ENCODE measurements at places on chromosomes 12 and 14.

GRCh38 chr12:87323369-87323768 is 705.8 kb downstream of the C12orf50 start:
- DNase-seq: no peak

- no peak for DNase-seq
These were observed 57.0 kb downstream of the MON2 start for GRCh38 chr12:62523619-62524018.

- DNase-seq: no peak
These were observed 372.9 kb downstream of the DPF3 start for GRCh38 chr14:72521045-72521444.

- DNase-seq: no peak
These were observed 547.1 kb upstream of the USP15 start for GRCh38 chr12:61713121-61713520.

GRCh38 chr14:31886156-31886835 is 190.8 kb upstream of the ARHGAP5 start:
- no peak for DNase-seq

DNA sequence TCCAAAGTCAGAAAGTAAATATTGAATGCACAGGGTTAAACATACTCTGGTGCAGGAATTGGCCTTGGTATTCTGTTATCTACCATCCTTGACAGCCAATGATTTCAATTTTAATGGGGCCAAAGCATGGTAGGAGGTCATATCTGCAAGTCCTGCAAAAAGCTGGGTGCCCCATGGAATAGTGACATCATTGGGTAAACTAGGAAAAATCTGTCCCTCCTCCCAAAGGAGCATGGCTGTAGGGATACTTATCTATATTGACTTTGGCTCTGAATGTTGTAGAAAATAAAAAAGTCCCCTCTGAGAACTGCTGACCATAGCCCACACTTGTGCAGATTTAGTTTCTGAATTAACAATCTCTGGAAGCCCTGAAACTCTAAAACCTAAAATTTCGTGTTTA is 403.2 kb upstream of the SEL1L start:
- DNase-seq: no peak

GRCh38 chr14:92316937-92317336 is 6.0 kb upstream of the SLC24A4 start:
- DNase-seq: no peak

GRCh38 chr12:52146822-52147366 is 44.9 kb downstream of the KRT80 start:
- DNase-seq: no peak

GRCh38 chr12:128387811-128388422 is 120.9 kb downstream of the TMEM132C start:
- DNase-seq: peak; percentile 12

- peak; percentile 39 for DNase-seq
These were observed 10.9 kb downstream of the HDAC7 start for GRCh38 chr12:47808574-47809365.

DNA sequence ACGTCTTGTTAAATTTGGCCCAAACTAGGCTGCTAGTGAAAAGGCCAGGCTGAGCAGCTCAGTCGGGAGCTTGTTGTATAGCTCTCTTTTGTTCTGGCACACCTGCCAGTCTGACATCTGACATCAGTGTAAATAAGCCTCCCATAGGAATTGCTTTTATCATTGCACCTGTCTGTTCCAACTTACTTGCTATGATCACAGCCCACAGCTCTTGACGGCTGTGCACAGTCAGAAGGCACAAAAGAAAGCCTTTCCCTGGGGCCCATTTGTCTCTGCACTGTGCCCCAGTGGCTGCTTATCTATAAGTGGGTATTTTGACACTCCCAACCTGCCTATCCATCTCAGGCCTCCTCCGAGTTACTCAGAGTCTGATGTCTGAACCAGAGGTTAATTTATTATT is 324.5 kb downstream of the NUAK1 start:
- no peak for DNase-seq

GRCh38 chr14:23177181-23177580 is 6.3 kb downstream of the SLC7A8 start:
- DNase-seq: no peak

DNA sequence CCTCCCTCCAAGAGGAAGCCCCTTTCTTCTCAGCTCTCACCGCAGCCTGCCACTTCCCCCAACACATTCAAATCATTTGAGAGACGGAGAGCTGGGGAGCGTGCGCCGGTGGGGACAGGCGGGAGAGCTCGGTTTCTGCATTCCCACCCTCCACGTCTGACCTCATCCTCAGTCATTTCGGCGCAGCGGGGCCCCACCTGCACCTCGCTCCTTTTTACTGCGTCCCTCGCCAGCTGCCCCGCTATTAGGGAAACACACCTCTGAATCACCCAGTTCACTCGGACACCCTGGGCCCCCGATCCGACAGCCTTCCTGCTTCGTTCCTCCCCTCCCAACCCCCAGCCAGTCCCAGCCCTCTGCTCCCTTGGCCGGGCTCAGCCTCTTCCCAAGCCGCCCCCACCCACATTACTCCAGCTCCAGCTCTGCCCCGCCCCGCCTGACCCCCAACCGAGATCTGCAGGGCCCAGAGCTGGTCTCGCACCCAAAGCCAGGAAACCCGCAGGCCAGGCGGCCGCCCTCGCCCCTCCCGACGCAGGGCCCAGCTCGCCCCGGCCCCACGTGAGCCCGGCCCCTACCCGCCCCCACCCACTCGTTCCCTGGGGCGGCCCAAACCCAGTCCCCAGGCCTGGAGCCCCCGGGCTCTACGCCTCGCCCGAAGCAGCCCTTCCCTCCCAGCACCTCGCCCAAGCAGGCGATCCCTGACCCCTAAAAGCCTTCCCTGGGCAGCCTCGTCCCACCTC is 783 bp downstream of the CORO1C start:
- DNase-seq: peak; percentile 33

GRCh38 chr12:22658214-22658613 is 33.2 kb downstream of the ETNK1 start:
- no peak for DNase-seq

DNA sequence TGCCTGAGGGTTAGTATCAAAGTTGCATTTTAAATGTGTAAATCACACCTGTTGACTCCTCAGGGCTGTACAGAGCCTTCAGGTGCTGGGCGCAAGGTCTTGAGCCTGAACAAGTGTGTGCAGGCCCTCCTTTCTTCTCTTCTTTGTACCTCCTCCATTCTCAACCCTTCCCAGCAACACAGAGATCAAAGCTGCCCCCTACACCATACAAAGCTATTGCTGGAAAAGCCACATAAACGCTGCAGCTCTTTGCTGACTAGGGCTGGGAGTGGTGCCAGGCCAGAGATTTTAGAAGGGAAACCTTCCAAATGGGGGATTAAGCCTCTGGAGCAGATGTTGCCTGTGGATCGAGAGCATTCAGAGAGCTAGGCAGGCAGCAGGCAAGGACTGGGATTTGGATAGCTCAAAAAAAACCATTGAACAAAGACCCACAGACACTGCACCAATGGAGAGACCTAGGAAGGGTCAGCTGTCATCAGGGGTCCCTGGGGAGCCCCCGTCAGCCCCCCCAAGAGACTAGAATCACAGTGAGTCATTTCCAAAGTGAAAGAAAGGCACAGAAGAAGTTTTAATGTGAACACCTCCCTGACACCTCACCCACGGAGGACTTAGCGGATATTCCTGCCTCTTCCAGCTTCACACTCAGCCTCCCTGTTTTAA is 18.2 kb upstream of the SUSD6 start:
- no peak for DNase-seq

- no peak for DNase-seq
These were observed 227.7 kb downstream of the NOVA1 start for GRCh38 chr14:26370115-26370514.

DNA sequence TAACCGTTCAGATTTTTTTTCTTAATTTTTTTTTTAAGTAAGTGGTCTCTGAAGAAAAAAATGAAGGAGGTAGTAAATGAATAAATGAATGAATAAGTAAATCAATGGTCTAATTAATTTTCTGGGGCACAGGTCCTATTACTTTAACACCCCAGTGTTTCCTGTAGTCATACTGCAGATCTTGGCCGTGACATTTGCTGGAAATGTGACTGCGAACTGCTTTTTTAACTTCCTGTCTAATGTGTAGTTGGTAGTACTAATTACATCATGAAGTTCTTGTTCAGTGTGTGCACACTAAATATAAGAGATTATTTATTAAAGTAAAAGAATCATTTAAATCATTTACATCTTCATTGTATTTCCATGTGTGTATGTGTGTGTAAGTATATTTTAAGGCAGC is 45.4 kb downstream of the AEBP2 start:
- DNase-seq: peak; percentile 11

DNA sequence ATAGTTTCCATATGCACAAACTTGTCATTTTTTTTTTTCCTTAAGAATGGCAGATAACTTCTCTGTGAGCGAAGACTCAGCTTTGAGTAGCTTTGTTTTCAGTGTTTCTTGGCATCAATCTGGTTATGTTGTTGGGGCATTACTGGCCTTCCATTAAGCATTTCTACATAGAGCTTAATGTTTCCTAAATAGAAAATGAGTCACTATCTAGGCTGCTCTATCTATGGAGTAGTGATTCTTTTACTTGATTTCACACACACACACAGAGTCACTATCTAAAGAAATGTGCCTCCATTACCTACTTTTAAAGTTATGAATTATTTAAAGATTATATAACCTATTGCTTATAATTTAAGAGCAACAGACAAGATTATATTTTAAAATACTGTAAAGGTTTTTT is 53.9 kb downstream of the TMEM260 start:
- DNase-seq: no peak

- no peak for DNase-seq
These were observed 18.0 kb downstream of the CYP46A1 start for GRCh38 chr14:99702115-99702514.

DNA sequence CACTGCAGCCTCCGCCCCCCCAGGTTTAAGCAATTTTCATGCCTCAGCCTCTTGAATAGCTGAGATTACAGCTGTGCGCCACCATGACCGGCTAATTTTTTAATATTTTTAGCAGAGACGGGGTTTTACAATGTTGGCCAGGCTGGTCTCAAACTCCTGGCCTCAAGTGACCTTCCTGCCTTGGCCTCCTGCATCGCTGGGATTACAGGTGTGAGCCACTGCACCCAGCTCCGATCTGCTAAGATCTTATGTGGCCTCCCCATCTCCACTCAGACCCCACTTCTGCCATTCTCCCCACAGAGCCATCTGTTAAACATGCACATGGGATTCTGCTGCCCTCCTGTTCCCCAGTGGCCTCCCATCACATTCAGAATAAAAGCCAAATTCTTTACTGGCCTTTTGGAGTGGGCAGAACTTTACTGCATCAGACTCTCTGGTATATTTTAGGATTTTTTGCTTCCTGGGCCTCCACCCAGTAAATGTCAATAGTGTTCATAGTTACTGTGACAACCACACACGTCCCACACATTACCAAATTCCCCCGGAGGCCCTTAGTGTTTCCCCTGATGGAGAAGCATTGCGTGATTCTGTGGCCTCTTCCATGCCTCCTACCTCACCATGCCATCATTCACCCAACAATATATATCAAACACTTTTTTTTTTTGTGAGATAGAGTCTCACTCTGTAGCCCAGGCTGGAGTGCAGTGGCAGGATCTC is 96.3 kb downstream of the PTPN11 start:
- no peak for DNase-seq

DNA sequence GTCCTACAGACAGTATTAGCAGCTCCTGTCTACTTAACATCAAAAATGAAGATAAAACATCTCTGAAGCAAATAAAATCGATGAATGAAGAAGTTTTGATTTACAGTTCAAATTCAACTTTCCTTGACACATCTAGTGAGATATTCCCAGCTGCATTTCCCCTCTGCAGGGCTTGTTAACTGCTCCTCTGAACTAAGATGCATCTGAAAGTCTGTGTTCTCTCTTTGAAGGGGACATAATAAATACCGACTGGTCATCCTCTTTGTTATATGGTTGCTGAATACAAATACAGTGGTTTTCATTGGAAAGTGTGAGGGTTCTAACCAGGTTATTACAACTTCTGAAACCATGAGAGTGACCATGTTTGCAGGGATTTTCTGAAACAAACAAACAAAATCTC is 266.4 kb upstream of the SLC16A7 start:
- no peak for DNase-seq

DNA sequence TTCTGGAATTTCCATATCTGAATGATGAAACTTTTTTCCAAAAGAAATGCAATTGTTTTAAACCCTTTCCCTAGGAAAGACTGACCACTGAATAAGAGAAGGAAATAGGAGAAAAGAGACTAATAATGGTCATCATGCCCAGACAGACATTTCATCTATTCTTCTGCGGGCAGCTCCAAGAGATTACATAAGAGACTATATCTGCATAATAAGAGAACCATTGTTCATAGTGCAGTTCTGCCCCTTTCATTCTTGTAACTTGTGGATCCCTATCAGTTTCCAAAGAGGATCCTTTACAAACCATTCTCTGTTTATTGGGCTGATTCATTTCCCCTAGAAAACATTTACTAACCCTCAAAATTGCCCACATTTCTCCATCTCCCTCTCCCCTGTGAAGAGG is 197.8 kb downstream of the FSCB start:
- DNase-seq: no peak

DNA sequence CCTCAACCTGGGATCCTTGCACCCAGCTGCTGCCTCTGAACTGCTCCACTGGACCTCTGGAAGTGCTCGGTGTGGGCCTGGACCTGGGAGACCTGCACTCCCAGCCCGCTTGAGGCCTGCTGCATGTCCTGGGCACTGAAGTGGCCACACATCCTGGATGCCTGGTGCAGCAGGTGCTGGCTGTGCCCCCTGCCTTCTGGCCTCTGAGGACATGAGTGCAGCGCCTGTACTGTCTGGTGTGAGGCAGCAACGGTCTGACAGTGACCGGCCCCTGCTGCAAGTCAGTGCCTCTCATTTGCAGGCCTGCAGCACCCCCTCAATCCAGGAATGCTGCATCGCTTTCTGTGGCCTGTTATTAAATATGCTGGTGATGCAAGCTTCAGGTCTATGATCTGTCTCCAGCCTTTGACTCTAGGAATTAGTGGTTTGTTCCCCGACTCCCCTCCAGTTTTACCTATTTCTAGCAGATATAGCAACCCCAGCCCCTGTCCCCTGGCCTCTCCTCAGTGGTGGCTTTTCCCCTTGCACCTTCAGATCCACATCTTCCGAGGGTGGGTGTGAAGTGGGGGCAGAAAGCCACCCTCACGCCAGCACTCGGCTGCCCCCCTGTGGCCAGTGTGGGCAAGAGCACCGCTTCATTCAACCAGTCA is 3.6 kb downstream of the SMIM41 start:
- peak; percentile 75 for DNase-seq

DNA sequence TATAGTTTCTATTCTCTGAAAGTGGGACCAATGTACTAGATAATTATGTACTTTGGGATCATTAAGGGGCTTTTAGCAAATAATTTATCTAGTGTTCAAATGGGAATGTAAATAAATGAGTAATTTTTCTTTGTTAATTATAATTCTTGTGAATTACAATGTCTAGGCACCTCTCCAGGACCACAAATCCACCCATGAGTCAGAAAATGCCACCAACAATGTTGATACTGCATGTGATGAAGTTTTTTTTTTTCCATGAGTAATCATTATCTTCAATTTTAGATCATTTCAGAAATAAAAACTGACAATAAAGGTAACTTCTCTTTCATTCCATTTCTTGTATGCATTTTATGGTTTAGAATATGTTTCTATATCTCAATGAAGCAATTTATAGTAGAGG is 470.3 kb downstream of the VRK1 start:
- DNase-seq: no peak

GRCh38 chr12:80756875-80757274 is 40.2 kb downstream of the MYF5 start:
- DNase-seq: no peak

- DNase-seq: no peak
These were observed 77.4 kb upstream of the GTF2A1 start for GRCh38 chr14:81298122-81298521.
